Activated CD8-positive, alpha-beta memory T cell treated with anti-CD3 and anti-CD28 coated beads, Interleukin-2, amount 10 ng/mL, durations not matched to agents 7 days and 5 days (primary cell): ENCODE measurements at places on chromosomes 7 and 10.
A peak's percentile ranks its signal among the peaks of the same experiment; 100 is the strongest.

- no peak for DNase-seq
These were observed 22.8 kb downstream of the ARL5B start for GRCh38 chr10:18681971-18682411.

DNA sequence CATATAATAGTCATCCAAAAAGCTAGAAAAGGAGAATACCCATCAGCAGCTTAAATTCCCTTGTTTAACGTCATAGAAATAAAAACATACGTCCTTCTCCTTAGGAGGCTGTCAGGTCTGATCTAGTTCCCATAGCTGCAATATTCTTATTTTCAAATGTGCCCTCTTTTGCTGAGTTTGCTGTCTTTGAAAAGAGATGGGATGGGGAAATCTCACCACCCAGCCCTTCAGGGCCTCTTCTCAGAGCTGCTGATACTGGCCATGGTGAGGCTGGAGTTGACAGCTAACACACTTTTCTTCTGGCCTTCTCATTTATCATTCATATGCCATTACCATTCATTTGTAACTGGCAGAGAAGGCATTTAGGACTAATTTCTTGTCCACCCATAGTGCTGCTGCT is 5.1 kb upstream of the PCGF5 start:
- no peak for DNase-seq

DNA sequence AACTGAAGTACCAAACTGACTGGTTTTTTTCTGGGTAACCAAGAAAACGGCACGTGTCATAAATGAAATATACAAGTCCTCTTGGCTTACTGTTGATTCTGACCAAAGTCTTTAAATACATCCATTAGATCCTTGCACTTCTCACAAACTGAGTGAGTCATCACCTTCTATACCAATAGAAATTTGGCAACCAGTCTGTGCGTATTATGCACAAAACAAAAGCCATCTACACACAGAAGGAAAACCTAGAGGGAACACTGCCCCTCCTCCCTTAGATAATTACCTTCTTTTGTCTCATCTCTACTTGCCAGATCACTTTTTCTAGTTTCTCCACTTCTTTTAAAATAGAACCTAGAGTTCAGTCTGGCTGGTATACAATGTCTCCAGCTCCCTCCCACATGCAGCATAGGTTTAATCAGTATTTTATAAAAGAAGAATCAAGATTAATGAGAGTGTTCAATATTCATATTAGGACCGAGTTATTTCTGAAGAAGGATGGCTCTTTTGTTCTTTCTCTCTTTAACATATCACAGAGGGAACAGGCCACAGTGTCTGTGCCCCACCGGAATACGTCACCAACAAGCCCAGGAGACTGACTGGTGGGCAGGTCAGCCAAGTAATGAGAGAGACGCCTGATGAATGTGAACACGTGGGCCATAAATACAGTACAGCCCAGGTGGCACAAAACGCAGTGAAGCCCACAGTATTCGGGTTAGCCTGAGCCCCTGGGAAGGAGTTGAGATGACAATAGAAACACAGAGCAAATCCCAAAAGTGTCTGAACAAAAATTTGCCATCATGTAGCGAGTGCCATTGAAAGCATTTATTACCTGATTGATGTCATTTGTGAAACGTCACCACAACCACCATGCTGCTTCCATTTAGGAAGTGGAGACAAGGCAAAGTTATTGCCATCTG is 91.3 kb downstream of the KIAA1549 start:
- DNase-seq: no peak

GRCh38 chr10:60096761-60097513 is 190.6 kb upstream of the CCDC6 start:
- DNase-seq: no peak

DNA sequence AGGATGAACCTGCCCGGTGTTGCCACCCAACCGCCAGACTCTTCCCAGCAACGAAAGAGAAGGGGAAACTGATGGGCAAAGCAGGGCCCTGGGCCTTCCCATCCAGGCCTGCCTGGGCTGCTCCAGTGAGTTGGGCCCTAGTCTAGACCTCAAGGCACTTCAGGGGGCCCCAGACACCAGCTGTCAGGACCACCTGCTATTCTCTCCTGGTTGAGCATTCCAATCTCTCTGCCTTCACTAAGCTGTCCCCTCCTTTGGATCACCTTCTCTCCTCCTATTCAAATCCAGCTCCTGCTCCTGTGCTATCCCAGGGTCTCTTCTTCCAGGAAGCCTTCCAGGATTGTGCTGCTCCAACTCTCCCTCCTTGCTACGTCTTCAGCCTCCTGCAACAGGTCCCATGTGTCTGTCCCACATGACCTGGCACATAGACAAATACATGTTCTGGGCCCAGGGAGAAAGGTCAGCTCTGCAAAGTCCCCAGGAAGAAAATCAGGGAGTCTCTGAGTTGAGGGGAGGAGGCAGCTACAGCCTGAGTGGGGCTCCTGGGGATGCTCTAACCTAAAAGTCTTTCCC is 3.1 kb downstream of the STX1A start:
- DNase-seq: no peak

- no peak for DNase-seq
These were observed 395.8 kb upstream of the NPVF start for GRCh38 chr7:25624051-25624450.

DNA sequence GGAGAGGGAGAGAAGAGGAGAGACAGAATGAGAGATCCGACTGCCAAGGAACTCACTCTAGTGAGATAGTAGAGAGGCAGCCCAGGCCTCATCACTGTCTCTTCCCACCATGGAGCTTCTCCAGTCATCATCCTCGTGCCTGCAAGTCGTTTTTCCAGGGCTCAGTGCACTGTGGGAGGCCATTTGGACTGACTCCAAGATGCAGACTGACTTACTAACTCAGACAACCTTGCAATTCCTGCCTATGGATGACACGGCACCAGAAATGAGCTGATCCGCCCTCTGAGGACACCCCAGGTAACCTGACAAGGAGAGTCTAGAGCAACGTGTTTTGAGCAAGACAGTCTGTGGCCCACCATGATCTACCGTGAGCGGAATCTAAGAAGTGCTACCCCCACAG is 154.9 kb downstream of the GLI3 start:
- no peak for DNase-seq

GRCh38 chr7:28093623-28094232 is 86.9 kb downstream of the JAZF1 start:
- peak; percentile 75 for DNase-seq

GRCh38 chr10:878333-878759 is 53.2 kb downstream of the LARP4B start:
- no peak for DNase-seq

GRCh38 chr7:94417901-94418300 is 23.2 kb downstream of the COL1A2 start:
- no peak for DNase-seq

GRCh38 chr10:16105082-16105481 is 244.8 kb upstream of the MINDY3 start:
- DNase-seq: no peak

- no peak for DNase-seq
These were observed 143.7 kb upstream of the COL1A2 start for GRCh38 chr7:94250987-94251386.

- no peak for DNase-seq
These were observed 54.2 kb downstream of the DLG5 start for GRCh38 chr10:77872151-77872946.

GRCh38 chr7:46058086-46058823 is 137.2 kb upstream of the IGFBP3 start:
- no peak for DNase-seq

- no peak for DNase-seq
These were observed 19.8 kb upstream of the TOMM7 start for GRCh38 chr7:22842383-22842941.

DNA sequence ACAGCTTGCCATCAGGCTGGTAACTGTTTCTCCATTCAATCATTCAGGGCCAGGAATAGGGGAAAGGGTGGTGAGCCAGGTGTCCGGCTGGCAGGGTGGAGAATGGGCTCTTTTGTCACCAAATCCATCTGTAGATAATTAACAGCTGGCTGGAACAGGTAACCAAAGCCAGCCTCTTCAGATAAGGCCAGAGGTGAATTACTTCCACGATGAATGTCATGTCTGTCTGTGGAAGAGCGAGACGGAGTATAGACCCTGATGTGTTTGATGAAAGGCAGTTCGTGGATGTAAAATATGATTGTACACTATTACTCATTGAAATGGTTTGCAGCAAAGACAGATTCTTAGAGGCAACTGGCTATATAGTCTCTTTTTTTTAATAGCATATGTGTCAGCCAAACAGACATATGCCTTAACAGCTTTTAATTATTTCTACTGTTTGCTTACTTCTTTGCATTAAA is 149.8 kb downstream of the KLF6 start:
- DNase-seq: no peak

DNA sequence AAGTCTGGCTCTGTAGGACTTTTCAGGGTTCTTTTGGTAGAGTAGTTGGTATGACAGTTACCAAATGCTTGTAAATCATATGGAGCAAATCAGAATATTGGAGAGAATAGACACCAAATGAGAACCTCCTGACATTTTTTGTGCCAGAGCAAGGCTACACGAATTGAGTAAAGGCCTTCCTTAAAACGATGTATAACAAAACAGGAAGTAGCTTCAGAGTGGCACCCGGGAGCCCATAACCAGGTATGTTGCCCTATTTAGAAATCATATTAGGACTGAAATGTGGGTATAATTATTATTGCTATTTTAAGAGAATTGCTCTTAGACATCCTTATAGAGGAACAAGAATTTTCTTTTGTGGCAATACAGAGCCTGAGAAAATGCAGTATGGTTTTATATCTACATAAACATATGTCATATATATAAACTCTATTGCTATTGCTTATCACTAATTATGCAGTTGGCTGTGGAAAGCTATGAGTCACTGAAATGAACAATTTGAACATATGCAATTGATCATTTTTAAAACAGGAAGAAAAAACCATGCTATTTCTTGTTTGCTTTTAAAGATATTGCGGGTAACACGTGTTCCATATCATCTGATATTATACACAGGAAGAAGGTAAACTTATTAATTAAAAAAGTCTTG is 197.4 kb upstream of the MTPN start:
- no peak for DNase-seq

- DNase-seq: no peak
These were observed 154.9 kb upstream of the PPP1R3A start for GRCh38 chr7:114073701-114074100.

DNA sequence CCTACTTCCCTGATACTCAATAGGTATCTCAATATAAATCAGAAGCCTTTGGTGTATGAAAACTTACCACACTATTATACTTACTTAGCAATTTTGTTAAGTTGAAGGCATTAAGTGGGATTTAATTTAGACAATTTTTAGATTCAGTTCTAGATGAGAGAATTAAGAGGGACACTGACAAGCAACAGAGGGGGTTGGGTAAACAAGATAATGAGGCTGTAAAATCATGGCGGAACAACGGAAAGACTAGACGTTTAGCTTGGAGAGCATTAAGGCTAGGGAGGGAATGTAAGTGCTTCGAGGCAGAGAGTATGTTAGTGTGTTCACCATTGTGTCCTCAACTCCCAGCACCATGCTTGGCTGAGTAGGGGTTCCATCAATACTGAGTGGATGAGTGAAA is 71.3 kb downstream of the DENND11 start:
- no peak for DNase-seq

GRCh38 chr7:1762238-1762945 is 92.3 kb downstream of the ELFN1 start:
- DNase-seq: no peak

DNA sequence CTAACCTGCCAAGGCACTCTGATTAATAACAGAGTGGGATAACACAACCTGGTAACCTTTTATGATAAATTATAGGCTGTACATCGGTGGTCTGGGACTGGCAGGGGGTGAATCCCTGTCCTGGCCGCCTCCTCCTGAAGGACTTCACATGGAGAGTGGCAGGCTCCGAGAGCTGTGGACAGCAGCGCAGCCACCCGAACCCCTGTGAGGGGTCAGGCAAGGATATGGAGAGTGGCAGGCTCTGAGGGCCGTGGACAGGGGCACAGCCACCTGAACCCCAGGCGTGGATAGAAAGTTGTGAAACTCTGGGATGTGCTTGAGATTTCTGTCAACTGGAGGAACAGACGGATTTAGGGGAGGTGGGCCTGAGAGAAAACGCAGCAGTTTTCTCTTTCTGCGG is 107.0 kb upstream of the MGMT start:
- DNase-seq: no peak
